ENCODE measurements at places on chromosomes 1 and 21.
A peak's percentile ranks its signal among the peaks of the same experiment; 100 is the strongest.

DNA sequence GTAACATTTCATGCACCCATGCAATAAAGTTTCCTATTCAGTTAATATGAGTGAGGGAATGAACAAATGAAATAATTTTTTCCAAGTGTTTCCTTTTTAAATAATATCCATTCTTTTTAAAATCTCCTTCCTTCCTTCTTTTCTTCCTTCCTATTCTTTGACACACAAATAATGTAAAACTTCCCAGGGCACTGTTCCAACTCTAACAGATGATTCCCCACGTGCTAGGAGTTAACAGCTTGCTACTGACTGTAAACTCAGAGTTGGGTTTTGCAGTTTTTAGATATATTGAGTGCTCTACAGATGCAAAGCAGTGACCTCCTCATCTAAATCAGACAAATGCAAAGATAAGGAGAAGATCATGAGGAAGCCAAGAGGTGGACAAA, 54.0 kb upstream of the POU2F1 start:
- DNase-seq: no peak

DNA sequence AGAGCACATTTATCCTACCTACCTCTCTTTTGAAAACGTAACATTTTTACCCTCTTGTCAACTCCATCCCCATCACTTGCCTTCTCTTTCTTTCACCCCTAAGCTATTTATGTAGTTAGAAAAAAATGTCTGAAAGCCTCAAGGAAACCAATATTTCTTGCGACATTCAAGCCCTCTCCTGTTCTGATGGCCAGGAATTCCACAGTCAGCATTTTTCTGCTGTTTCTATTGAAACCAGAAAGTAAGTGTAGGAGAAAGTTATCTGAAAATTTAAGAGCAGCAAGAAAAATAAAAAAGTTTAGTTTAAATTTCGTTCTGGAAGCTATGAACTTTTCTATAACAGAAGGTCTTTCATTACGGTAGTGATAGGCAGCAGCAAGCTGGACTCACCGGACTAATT, 247.6 kb upstream of the PBX1 start:
- DNase-seq: no peak

DNA sequence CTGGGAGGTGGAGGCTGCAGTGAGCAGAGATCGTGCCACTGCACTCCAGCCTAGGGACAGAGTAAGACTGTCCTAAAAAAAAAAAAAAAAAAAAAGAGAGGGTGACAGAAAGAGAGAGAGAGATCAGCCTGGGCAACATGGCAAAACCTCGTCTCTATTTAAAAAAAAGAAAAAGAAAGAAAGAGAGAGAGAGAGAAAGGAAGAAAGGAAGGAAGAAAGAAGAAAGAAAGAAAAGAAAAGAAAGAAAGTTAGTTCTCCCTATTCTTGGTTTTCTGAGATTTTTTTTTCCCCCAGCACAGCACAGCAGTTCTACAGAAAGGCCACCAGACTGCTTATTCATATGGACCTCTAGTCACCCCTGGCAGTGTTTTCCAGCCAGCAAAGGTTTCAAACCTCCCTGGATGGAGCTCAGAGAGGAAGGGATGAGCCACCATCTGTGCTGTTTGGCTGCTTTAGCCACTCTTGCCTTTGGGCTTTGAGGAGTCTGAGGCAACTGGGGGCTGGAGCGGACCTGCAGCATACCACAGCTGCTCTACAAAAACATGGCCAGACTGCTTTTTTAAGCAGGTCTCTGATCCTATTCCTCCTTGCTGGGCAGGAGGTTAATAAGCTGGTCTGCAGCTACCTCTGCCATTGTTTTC, 10.6 kb downstream of the S100A6 start:
- no peak for DNase-seq

DNA sequence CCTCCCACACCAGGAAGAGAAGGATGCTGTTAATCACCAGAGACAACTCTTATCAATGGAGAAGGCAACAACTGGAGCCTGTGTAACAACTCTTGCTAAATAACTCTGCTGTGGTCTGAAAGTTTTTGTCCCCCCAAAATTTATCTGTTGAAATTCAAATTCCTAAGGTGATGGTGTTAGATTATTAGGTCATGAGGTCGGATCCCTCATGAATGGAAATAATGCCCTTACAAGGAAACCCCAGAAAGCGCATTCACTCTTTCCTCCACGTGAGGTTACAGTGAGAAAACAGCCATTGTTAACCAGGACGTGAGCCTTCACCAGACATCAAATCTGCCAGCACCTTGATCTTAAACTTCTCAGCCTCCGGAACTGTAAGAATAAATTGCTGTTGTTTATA, 141.9 kb upstream of the CXADR start:
- no peak for DNase-seq

DNA sequence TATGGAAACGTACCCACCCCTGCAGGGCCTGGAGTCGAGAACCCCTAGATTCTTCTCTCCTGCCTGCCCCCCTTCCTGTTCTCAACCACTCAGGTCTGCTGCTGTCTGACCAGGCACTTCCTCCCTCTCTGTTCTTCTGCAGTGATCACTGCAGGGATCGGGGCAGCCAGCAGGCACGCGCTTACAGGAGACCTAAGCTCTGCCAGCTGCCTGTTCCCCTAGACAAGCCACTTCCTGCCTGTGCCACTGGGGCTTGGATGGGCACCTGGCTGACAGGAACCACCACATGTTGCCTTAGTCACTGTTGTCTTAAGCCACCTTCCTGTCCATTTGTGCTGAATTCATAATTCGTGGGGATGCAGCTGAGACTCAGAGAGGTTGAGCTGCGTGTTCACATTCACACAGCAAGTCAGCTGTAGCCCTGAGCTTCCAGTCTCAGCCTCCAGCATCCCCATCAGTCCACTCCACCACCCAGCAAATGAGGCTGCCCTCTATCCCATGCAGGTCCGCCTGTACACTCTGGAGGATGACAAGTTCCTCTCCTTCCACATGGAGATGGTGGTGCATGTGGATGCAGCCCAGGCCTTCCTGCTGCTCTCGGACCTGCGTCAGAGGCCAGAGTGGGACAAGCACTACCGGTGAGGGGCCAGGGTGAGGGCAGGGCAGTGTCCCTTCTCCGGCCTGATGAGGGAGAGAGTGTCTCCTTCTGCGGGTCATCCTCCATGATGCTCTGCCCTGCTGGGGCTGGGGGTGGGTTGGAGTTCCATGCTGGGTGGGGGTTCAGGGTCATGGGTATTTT, 18.6 kb downstream of the FAM151A start:
- DNase-seq: no peak

DNA sequence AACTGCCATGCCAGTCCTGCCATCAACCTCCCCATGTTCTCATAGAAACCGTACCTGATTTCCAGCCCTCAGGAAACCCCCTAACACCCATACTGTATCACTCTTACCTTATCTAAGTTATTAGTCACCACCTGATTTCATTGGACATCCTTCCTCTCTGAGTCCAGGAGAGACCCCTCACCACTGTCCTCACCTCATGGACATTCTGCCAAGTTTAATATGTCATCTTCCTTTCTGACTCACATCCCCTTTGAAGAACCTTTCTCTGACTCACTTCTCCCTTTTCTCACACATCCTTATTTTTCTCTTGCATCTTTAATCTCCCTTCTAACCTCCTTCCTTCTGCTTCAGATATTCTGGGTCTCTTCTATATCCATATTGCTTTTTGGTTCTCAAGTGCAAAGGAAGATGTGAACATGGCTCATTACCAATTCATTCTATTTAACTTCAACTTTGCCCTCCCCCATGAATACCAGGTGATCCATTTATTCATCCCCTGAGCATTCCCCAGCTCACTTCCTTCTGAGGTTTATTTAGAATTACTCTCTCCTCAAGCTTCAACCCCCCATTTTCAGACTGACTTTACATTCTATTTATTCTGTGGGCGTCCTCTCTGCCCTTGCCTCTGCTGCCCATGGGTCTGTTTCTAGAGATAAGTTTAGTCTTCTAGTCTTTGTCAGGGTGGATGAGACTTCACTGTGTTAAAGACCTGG, 206.8 kb upstream of the ESRRG start:
- no peak for DNase-seq

DNA sequence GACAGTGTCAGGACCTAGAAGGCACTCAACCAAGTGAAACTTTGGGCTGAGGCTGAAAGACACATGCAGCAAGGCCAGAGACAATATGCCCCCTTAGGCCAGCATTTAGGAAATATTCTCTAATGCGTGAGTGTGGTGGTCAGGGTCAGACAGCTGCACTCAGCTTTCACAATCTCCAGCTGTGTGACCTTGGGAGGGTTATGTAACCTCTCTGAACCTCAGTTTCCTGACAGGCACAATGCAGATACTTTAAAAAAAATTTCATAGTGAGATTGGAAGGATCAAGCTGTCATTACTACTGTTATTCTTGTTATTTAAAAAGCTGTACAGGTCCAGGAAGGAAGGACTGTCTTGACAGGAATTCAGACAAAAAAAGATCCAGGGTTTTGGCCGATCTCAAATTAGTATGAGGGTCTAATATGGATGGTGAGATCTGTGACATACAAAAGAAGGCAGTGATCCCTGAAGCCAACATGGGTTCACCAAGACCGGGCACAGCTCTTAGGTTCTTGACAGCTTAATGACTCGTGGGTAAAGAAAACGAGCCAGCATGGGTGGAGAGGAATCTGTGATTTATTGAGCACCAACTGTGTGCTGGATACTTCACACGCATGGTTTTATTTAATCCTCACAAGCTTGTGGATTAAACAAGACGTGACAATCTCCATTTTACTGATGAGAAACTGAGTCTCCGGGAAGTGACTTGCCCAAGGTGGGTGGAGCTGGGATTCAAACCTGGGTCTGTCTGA, 54.6 kb upstream of the POU3F1 start:
- DNase-seq: no peak

- DNase-seq: no peak
Measured at GRCh38 chr1:7479571-7479970, 291.5 kb upstream of the VAMP3 start.

DNA sequence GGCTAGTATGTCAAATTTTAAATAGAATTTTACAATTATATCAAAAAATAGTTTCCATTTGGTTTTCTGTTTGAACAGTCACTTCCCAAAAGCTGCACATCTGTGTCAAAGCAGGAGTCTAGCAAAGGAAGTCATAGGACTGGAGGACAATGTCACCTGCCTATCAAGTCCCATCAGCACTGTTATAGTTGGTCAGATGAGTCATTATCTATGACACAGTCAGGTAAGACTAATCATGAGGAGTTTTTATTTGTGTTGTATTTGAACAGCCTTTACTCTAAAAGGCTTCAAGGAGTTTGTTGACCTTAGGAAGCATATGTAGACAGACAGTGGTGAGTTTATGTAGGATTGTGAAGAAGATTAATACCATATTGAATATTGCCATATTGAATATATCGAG, 74.2 kb upstream of the QSOX1 start:
- no peak for DNase-seq

- no peak for DNase-seq
Measured at GRCh38 chr1:114062477-114063099, 83.3 kb downstream of the OLFML3 start.

DNA sequence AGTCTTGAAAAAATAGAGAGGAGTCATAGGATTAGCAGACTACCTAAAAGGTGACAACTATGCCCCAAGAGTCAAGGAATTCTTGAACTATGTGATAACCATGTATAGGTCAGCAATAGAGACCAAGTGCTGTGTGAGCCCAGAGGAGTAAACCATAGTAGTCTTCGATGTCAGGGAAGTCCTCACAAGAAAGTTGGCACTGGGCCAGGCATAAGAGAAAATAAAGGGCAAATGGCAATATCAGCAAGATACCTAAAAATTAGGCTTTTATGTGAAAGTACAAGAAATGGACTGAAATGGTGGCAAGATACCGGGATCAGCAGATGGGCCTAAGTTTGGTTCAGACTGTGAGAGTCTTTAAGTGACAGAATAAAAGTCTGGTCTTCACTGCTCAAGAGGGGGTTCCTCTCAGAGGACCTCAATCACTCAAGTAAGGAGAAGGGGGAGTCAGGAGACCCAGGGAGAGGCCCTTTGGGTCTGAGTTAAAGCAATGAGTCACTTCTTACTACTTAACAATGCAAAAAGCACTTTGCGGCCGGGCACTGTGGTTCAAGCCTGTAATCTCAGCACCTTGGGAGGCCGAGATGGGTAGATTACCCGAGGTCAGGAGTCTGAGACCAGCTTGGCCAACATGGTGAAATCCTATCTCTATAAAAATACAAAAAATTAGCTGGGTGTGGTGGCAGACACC, 95.0 kb downstream of the TEX35 start:
- no peak for DNase-seq

DNA sequence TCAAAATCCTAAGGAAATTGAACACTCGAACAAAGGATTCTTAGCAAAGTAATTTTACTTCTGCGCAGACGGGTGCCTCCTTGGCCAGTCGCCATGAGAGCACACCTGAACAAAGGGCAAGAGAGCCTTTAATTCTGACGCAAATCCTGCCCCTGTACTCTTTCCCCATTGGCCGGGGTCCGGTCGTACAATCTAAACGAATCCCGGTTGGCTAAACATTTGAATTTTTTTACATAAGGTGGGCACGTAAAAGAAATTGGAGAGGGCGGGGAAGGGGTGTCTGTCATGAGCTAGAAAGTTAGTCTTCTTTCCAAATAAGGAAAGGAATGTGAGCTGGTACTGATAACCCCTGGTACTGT, 8.2 kb upstream of the IL22RA1 start:
- no peak for DNase-seq

GRCh38 chr1:151072224-151072623, 1.7 kb downstream of the GABPB2 start:
- DNase-seq: no peak

- no peak for DNase-seq
Measured at GRCh38 chr1:160807738-160808137, 11.8 kb downstream of the LY9 start.

DNA sequence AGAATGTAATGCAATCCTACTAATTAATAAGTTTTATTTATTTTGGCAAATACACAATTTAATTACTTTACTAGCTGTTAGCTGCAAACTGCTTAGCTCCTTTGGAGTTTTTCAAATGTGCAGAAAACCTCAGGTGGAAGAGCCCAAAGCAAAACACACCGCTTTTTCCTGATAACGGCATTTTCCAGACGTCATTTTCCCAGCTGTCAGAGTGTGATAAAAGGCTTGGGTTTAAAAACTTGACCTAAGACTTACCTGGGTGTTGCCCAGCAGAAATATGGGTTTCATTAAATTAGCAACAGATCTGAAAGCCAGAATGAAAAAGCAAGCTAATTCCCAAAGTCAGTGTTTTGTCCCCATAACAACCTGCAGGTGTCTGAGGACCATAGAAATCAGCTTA, 204.0 kb upstream of the HMCN1 start:
- no peak for DNase-seq

GRCh38 chr1:64061430-64062104, 141.9 kb upstream of the UBE2U start:
- DNase-seq: no peak

DNA sequence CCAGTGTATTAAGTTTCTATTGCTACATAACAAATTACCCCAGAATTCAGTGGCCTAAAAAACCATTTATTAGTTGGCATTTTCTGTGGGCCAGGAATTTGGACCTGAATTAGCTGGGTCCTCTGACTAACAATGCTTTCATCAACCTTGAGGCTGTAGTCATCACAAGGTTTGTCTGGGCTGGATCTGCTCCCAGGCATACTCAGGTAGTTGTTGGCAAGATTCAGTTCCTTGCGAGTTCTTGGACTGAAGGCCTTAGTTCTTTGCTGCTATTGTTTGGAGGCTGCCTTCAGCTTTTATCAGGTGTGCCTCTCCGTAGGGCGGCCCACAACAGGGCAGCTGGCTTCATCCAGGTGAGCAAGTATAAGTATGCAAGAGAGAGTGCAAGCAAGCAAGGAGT, 31.4 kb upstream of the DEPDC1 start:
- no peak for DNase-seq

GRCh38 chr1:58592522-58593134, 15.6 kb upstream of the TACSTD2 start:
- DNase-seq: peak; percentile 57

Measured in thoracic aorta (tissue), 2 donors.